ENCODE measurements at places on chromosomes 2 and 18.

GRCh38 chr2:136205615-136206014 is 87.7 kb upstream of the CXCR4 start:
- no peak for DNase-seq

DNA sequence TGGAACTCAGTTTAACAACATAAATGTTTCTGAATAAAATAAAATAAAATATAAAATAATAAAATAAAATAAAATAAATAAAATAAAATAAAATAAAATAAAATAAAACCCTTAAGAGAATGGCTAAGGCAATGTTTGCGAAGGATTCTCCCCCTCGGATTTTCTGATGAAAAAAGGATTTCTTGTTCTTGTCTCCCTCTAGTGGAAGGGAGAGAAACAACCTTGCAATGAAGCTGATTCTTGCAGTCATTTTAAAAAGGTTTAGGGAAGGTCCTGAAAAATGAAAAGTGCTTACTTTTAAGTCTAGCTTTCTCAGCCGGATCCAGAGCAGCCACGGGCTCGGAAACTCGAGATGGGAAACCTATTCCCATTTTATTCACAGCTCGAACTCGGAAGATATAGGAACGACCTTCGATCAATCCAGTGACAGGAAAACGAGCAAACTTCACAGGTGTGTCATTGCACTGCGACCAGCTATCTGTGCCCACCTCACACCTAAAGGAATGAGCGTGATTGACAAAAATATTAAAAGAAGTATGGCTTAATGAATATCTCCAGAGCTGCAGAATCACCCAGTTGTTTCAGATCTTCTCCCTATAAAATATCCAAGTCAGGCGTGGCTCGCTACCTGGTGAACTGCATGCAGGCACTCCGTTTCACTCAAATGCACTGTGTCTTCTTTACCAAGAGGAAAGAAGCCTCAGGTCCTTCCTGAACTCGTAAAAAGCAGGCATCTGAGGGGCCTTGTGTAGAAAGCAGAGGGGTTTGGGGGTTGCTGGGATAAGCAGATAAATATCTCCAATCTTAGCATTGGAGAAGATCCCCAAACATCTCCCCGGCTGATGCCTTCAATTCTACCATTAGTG is 68.1 kb downstream of the MYOM1 start:
- DNase-seq = no peak

GRCh38 chr2:75431763-75432162 is 129.0 kb downstream of the EVA1A start:
- DNase-seq = no peak

- DNase-seq = no peak
Measured at GRCh38 chr2:70641263-70641784, 87.7 kb upstream of the TGFA start.

DNA sequence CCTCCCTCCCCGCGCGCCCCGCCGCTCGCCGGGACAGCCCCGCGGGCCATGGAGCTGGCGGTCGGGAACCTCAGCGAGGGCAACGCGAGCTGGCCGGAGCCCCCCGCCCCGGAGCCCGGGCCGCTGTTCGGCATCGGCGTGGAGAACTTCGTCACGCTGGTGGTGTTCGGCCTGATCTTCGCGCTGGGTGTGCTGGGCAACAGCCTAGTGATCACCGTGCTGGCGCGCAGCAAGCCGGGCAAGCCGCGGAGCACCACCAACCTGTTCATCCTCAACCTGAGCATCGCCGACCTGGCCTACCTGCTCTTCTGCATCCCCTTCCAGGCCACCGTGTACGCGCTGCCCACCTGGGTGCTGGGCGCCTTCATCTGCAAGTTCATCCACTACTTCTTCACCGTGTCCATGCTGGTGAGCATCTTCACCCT is 865 bp downstream of the GALR1 start:
- DNase-seq = no peak

DNA sequence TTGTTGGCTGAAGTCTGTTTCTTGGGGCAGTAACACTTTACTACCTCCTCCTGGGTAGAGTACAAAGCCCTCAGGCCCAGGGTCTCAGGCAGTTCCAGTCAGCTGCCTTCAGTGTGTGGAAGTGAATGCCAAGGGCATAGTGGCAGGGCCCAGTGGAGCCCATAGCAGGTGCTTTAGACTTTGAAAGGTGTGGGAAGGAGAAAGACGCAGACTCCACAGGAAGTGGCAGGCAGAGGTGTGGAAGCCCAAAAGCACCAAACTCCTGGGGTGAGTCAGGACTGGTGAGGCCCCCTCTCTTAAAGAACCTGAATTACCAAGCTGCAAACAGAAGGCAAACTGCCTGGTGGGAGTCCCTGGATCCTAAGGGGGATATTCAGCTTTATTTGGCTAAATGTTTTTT is 45.3 kb downstream of the ADAM23 start:
- no peak for DNase-seq

- DNase-seq = no peak
Measured at GRCh38 chr2:151916632-151917031, 88.4 kb upstream of the ARL5A start.

- DNase-seq = no peak
Measured at GRCh38 chr2:31142110-31142509, 3.9 kb upstream of the GALNT14 start.

GRCh38 chr2:158204741-158205165 is 103.1 kb downstream of the UPP2 start:
- no peak for DNase-seq

Data from stimulated activated CD4-positive, alpha-beta T cell treated with anti-CD3 and anti-CD28 coated beads, Interleukin-1b, Interleukin-23, amount 100 ng/mL, for 4 hours (primary cell).